Myocyte (in vitro differentiated cells): ENCODE measurements at places on chromosomes 16 and 17. TPM values are rescaled to one million over a fixed set of nuclear protein-coding genes. Genes with fewer than 3 reads are reported as not detected.

GRCh38 chr16:2451851-2452320 is 8.0 kb upstream of the TEDC2 start:
- DNase-seq, result no peak

- no peak for DNase-seq
Observed at GRCh38 chr17:21814776-21815175, 122.5 kb downstream of the KCNJ18 start.

Gene PRR29
- total RNA-seq, result 0.08 and 0.26 TPM in 2 replicates

Gene CISD3
- 3.7 and 6.2 TPM in 2 replicates for total RNA-seq
